Right lung (tissue), 10 donors: ENCODE measurements at places on chromosomes 6 and 20. TPM values are rescaled to one million over a fixed set of nuclear protein-coding genes. Genes with fewer than 3 reads are reported as not detected.

Gene DACT2
- 41.5 TPM for polyA plus RNA-seq

Gene AGER
- 112 TPM for polyA plus RNA-seq

Gene ERVFRD-1
- 0.15 TPM for polyA plus RNA-seq

Gene SIRPD
- not detected for polyA plus RNA-seq

Gene OPRL1
- polyA plus RNA-seq = 2.4 TPM

Gene HRH3
- polyA plus RNA-seq = not detected

Gene SNRPB
- polyA plus RNA-seq = 117 TPM

Gene DEFB124
- 0.67 TPM for polyA plus RNA-seq

Gene ZKSCAN8
- 51.9 TPM for polyA plus RNA-seq

Gene FAM162B
- 63.1 TPM for polyA plus RNA-seq

Gene SLC2A10
- 20.5 TPM for polyA plus RNA-seq

Gene DEFB132
- not detected for polyA plus RNA-seq

Gene LKAAEAR1
- 0.54 TPM for polyA plus RNA-seq

Gene CCN5
- 0.31 TPM for polyA plus RNA-seq

Gene SYNDIG1
- polyA plus RNA-seq = 6.4 TPM

Gene MYCT1
- 38.1 TPM for polyA plus RNA-seq
